Left ventricle myocardium inferior (tissue), 1 donor: ENCODE measurements at places on chromosomes 12 and 14.

DNA sequence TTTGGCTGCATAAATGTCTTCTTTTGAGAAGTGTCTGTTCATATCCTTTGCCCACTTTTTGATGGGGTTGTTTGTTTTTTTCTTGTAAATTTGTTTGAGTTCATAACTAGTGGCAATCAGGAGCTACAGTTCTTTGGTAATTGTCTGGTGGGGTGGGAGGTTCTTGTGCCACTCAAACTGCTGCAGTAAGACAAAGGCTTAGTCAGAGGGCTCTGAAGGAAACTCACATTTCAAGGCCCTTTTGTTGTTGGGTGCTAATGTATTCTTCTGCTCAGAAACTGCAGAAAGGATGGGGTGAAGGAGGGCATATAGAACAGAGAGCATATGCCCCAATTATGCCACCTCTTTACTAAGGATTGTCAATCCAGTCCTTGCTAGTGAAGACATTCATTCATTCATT is 21.9 kb downstream of the MYRFL start:
- DNase-seq = no peak
- no peaks in the 10 kb centered on the region for H3K36me3 ChIP-seq
- H3K27me3 ChIP-seq = no peaks in the 10 kb centered on the region
- no peak overlapping the region for H3K4me3 ChIP-seq
- H3K4me1 ChIP-seq = no peaks in the 10 kb centered on the region
- H3K27ac ChIP-seq = no peak overlapping the region

DNA sequence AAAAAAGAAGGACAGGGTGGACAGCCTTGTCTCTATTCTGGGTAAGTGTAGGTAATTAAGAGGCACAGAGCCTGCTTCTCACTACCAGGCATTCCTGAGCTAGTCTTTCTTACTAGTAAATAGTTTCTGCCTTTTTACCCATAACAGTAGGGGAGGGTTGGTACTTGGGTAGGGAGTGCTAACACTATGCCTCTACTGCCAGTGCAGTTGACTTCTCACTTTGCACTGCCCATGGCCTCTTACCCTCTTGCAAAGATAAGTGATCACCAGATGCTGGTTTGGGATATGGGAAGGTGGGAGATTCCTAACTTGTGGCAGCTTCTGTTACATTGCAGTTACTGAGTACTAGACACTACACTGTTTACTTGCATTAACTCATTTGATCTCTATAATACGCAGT is 11.6 kb downstream of the AHSA1 start:
- no peaks in the 10 kb centered on the region for H3K27me3 ChIP-seq
- no peaks in the 10 kb centered on the region for H3K4me1 ChIP-seq
- H3K4me3 ChIP-seq = no peak overlapping the region
- H3K36me3 ChIP-seq = peaks cover 53% of the 10 kb centered on the region
- no peak overlapping the region for H3K27ac ChIP-seq
- no peak for DNase-seq

- H3K36me3 ChIP-seq = no peaks in the 10 kb centered on the region
- no peak for DNase-seq
- H3K4me3 ChIP-seq = no peak overlapping the region
- H3K27ac ChIP-seq = no peak overlapping the region
- H3K27me3 ChIP-seq = peaks cover 16% of the 10 kb centered on the region
These were observed 12.6 kb upstream of the OR8S1 start for GRCh38 chr12:48512855-48513254.

- H3K4me3 ChIP-seq = no peak overlapping the region
- DNase-seq = no peak
- peaks cover 9% of the 10 kb centered on the region for H3K4me1 ChIP-seq
- no peak overlapping the region for H3K27ac ChIP-seq
- H3K36me3 ChIP-seq = no peaks in the 10 kb centered on the region
These were observed 126.7 kb downstream of the ESRRB start for GRCh38 chr14:76502638-76503037.
